ENCODE measurements at places on chromosomes 1 and 21. TPM values are rescaled to one million over a fixed set of nuclear protein-coding genes. Genes with fewer than 3 reads are reported as not detected.
A peak's percentile ranks its signal among the peaks of the same experiment; 100 is the strongest.

The AGT gene
- polyA plus RNA-seq = 17.0 TPM

The IL19 gene
- polyA plus RNA-seq = not detected

The COL24A1 gene
- polyA plus RNA-seq = 4.6 TPM

The CCDC190 gene
- polyA plus RNA-seq = 7.2 TPM

The OR2L3 gene
- not detected for polyA plus RNA-seq

GRCh38 chr1:53369034-53369750 is 41.3 kb upstream of the LRP8 start:
- no peak for DNase-seq

DNA sequence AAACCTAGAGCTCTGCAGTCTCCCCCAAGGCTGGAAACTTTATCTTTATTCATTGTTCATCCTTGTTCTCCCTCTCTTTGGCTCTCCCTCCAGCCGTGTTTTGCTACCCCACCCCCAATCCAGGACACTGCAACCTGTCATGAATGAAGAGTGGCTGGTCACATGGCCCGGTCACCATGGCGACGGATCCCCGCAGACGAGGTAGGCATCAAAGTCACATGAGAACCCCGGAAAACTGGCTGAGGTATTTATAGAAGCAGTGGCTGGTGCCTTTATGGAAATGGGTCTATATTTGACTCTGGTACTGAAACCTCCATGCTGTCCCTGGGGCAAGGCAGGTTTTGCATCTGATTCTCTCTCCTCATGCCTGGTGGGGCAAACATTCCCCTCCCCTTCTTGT is 13.4 kb upstream of the SLC6A17 start:
- DNase-seq = no peak

DNA sequence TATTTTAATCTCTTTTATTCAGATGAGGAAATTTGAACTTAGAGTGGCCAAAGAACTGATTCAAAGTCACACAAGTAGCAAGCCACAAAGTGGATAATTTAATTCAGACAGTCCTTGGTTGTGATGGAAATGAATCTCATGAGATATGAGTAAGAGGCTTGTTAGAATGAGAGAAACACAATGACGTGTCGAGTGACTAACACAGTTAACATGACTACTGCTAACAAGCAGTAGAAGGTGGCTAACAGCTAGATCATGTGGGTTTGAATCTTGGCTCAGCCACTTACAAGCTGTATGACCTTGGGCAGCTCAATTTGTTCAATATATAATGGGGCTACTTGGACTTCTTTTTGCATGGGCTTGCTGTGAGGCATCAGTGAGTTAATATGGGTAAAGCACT is 104.5 kb upstream of the LMO4 start:
- DNase-seq = peak; percentile 90

GRCh38 chr21:37548521-37548981 is 182.0 kb downstream of the DYRK1A start:
- DNase-seq = no peak

DNA sequence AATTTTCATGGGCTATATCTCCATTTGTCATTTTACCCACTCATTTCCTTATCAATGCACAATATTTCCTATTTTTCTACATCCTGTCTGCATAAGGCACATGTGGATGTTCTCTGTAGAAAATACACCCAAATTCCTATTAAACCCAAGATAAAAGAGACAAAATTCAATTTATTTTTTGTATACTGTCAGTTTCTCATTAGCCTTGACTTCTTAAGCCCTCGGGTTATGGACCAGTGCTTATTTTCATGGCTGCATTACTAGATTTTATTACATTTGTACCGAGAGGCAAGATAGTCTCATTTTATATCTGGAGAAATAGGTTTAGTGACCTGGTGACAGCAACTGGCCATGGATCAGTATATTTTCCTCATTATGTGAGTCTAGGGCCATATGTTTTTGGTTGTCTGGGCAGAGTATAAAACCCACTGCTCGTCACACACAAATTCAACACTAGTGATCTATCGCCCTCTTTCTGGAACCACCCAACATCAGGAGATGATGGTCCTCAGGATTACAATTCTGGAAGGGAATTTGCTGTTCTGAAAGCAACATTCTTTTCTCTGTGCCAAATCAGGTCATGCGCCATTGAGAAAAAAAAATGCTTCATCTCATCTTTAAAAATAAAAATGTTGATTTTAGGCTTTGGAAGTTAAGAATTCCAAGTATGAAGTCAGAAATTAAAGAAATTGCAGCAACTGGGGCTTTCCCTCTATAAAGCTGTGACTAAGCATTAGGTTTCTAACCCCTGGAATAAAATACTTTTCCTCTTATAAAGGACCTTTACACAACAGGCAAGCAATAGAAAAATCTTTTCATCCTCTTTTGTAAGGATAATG is 81.4 kb downstream of the ASTN1 start:
- peak; percentile 65 for DNase-seq

DNA sequence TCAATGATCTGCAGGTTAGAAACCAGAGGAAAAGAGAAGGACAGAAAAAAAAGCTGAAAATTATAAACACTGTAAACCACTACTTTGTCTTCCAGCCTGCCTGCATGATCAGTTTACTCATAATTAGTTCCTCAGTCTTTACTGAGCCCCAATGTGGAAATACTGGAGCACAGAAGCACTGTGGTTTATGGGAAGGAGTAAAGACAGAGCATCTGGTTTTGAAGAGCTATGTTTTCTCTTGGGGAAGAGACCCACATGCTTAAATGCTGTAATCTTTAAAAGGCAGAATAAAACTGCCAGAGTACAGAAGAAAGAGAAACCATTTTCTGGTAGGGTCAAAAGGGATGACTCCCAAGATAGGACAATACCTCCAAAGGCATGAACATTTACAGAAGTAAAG is 159.0 kb upstream of the ZNHIT6 start:
- DNase-seq = no peak

GRCh38 chr1:170864876-170865538 is 70.3 kb upstream of the MROH9 start:
- no peak for DNase-seq

DNA sequence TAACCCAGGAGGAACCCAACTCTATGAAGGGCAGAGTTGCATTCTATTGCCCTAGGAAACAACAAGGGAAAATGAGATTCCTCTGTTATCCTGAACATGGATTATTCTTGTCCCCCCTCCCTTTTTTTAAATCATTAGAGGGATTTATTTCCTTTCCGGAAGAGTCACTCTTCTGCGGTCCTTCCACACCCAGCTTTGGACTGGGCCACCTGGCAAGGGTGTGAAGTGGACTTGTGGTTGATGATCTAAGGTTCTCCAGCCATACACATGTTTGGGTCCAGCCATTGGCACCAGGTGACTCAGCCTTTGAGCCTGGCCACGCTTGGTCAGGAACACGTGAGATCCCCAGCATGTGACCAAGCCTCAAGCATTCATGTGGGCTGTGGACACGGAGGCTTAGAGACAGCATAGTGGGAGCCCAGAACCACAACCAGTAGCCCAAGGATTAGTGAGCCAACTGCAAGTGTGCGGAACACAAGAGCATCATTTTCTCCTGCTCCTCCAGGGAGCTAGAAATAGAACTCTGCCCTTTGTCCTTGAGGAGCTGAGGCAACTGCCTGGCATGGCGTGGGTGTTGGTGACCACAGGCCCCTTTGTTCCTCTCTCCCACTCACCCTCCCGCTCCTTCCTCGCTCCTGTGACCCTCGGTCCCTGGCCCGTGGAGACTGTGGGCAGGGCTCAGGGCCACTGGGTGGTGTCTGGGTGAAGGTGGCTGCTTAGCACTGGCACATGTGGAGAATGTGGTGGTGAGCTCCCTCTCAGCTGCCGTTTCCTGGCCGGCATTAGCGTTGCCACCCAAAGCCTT is 50.1 kb downstream of the NENF start:
- no peak for DNase-seq

DNA sequence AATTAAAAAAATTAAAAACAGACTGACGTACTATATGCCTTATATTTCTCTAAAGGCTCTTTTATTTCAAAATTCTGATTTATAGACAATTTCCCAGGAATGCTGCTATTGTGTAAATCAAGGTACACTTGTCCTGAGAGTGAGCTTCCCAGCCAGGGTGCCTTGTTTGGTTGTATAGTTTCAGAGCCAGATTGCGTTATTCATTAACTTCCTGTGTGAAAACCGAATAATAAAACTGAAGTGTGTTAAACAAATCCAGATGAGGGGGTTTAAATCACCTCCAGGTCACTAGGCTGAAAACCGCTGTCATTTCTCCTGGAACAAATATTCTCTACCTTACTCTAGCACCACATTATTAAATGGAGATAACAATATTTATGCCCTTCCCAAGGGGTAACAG is 68.7 kb downstream of the LMX1A start:
- DNase-seq = no peak

GRCh38 chr1:215819114-215819513 is 252.0 kb downstream of the KCTD3 start:
- no peak for DNase-seq

- no peak for DNase-seq
These were observed 56.4 kb downstream of the DISP3 start for GRCh38 chr1:11535316-11535715.

DNA sequence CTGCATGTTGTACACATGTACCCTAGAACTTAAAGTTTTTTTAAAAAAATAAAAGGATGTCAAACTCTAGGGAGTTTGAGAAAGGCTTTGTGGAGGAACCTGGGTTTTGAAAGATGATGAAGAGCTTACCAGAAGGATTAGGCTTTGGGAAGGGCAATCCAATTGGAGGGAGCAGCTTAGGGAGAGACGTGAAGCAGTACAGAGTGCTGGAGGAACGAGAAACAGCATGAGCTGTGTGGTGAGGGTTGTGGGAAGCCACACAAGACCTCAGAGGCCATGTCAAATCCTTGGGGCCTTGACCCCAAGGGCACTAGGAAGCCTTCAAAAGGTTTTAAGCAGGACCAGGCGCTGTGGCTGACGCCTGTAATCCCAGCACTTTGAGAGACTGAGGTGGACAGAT is 8.4 kb upstream of the KPNA6 start:
- no peak for DNase-seq

DNA sequence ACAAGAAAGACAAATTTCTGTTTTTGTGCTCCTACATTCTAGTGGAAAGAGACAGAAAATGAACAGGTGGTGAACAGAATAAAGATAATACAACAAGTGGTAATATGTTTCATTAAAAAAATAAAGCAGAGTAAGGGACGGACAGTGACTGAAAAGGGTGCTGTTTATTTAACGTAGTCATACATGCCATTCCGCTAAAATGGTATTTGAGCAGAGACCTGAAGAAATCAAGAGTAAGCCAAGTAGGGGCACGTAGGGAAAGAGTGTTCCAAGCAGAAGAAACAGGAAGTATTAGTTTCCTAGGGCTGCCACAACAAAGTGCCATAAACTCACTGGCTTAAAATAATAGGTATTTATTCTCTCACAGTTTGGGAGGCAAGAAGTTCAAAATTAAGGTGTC is 65.6 kb upstream of the KCTD3 start:
- no peak for DNase-seq

GRCh38 chr1:109396871-109397580 is 692 bp downstream of the SORT1 start:
- no peak for DNase-seq

- DNase-seq = no peak
These were observed 565.4 kb upstream of the BRINP3 start for GRCh38 chr1:191043066-191043465.

- no peak for DNase-seq
These were observed 35.0 kb downstream of the ARHGEF10L start for GRCh38 chr1:17574516-17574915.

DNA sequence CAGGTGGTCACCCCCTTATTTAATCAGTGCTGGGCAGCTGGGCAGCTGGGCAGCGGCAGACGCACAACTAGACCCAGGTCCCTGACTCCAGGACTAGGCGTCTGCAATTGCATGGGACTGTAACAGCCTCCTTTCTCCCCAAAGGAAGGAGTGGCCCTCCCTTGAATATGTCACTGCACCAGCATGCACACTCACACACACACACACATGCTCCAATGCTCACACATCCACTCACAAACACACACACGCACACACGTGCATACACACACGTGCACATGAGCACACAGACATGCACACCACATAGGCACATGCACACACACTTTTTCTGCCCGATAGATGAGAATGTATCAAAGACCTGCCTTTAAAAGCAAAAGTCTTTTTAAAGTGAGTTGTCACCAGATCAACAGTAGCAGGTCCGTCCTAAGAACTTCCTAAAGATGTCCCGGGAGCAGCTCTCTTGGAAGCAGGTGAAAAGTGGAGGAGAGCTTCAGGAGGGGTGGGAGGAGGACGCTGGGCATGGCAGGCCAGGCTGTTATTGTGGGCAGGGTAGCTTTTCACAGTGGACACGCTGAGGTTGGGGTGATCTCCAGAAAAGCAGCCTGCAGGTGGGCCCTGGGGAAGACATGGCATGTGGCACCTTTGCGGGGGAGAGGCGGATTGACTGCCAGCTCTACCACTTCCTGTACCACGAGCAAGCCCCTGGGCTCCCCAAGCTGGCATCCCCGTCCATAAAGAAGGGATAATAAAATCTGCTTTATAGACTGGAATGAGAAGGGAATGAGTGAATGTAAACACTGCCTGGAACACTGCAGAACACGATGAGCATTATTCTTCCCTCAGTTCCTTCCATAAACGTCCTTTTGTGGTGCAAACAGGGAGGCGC is 1.7 kb downstream of the PDE9A start:
- no peak for DNase-seq

DNA sequence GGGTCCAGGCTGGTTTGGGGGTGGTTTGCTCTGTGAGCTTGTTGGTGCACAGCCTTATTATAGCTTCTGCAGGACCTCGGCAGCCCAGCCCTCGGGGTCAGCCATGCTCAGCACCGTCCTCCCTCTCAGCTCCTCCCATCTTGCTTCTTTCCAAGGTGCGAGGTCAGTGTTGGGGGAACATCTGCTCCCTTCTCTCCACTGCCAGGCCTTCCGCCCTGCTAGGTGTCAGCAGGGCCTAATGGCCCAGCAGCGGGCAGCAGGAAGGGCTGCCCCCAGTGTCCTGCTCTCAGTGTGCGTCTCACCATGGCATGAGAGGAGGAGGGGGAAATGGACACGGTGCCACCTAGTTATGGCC is 36.5 kb upstream of the LRRC3 start:
- no peak for DNase-seq

DNA sequence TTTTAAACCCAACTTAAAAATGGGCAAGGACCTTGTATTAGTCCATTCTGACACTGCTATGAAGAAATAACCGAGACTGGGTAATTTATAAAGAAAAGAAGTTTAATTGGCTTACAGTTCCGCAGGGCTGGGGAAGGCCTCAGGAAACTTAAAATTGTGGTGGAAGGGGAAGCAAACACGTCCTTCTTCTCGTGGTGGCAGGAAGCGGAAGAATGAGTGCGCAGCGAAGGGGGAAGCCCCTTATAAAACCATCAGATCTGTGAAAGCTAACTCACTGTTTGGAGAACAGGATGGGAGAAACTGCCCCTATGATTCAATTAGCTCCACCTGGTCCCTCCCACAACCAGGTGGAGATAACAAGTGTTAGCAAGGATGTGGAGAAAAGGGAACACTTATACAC is 237.7 kb downstream of the SEC16B start:
- DNase-seq = no peak

- no peak for DNase-seq
These were observed 66.2 kb downstream of the GLIS1 start for GRCh38 chr1:53672785-53673184.

DNA sequence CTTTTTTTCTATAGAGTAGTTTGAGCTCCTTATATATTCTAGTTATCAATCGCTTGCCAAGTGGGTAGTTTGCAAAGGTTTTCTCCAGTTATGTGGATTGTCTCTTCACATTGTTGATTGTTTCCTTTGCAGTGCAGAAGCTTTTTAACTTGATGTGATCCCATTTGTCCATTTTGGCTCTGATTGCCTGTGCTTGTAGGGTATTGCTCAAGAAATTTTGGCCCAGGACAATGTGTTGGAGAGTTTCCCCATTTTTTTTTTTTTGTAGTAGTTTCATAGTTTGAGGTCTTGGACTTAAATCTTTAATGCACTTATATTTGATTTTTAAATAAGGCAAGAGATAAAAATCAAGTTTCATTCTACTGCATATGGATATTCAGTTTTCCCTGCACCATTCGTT is 774.8 kb upstream of the ADAMTS5 start:
- peak; percentile 29 for DNase-seq

Measured in muscle of back (tissue), 13 donors.